ENCODE measurements at places on chromosomes 11 and 22.

DNA sequence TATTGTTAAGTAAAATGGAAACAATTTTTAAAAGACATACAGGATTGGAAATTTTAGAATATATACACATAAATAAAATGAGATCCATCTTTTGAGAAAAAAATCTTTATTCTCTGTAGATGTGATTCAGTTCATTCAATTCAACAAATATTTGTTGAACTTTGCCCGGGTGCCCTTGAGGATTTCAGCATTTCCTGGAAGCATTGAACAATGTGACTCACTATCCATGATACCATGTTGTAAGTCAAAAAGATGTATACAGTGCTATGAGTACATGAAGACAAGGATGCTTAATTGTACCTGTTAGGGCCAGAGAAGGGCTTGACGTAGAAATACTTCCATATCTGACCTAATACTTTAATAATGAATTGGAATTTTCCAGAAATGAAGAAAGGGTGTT lies 353.7 kb downstream of the METTL15 start:
- DNase-seq, result no peak

- DNase-seq, result no peak
Observed at GRCh38 chr22:18058371-18059093, 19.3 kb upstream of the PEX26 start.

DNA sequence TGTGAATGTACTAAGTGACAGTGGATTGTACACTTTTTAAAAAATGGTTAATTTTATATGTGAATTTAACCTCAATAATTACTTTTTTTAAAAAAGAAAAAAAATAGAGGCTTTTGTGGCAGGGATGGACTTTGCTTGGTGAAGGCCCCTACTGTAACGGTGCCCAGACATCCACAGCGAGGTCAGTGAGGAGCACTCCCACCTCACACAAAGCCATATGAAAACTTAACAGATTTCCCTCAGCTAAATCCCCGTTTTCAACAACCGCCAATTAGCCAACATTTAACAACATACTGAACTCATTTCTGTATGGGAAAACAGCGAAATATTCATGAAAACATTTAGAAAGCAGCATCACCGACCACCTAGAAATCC lies 642 bp upstream of the C11orf58 start:
- no peak for DNase-seq

GRCh38 chr22:35589071-35589755 lies 27.9 kb downstream of the MB start:
- peak; percentile 71 for DNase-seq

DNA sequence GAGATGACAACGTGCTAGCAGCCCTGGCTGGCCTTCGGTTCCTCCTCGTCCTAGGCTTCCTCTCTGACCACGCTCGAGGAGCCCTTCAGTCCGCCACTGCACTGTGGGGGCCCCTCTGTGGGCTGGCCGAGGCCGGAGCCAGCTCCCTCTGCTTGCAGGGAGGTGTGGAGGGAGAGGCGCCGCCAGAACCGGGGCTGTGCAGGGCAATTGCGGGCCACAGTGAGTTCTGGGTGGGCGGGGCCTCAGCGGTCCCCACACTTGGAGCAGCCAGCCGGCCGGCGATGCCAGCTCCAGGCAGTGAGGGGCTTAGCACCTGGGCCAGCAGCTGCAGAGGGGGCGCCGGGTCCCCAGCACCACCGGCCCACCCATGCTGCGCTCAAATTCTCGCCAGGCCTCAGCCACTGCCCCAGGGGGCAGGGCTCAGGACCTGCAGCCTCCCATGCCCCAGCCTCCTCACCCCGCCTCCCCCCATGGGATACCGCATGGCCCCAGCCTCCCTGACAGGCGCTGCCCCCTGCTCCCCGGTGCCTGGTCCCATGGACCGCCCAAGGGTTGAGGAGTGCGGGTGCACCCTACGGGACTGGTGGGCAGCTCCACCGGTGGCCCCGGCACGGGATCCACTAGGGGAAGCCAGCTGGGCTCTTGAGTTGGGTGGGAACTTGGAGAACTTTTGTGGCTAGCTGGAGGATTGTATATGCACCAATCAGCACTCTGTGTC lies 399.4 kb downstream of the LUZP2 start:
- DNase-seq, result no peak

DNA sequence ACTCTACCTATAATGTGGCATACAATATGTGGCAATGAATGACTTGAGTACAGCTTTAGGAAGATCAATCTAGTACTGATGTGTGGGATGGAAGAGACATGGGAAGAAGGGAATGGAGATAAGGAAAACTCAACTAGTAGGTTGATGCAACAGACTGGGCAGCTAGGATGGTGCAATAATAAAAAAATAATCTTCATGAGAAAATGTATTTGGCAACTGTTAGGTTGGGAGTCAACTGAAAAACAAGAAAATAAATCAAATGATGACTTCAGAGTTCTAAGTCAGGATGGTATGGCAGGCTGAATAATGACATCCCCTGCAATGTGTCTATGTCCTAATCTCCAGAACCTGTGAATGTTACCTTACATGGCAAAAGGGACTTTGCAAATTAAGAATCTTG lies 236.8 kb upstream of the PITPNB start:
- DNase-seq, result no peak

DNA sequence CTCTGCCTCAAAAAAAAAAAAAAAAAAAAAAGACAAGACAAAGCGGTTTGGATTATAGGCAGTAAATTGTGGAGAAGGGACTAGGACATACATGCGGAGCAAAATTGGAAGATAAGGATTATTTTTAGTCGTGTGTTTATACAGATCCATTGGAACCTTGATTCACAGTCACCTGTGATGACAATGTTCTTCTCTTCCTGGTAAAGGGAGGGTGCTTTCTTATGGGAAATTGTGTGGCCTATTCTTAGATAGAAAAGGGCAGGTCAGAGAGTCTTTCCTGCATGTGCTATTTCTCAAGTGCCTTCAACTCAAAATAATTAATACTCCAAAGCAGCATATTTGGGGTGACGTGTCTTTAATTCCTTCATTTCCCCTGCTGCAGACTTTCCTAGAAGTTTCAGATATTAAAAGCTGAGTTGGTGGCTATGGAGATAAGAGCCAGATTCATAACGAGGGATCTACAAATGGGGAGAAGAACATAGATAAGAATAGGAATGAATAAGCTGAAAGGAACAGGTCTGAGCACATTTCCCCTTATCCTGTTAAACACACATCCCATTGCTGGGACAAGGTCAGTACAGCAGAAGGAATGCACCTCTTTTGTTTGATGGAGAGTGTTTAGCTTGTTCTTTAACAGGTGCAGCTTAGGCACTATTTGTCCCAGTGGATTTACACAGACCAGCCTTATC lies 22.5 kb downstream of the GSTT2B start:
- DNase-seq, result no peak

GRCh38 chr11:129825380-129825779 lies 9.7 kb downstream of the TMEM45B start:
- no peak for DNase-seq

- DNase-seq, result no peak
Observed at GRCh38 chr11:106691807-106692365, 326.4 kb downstream of the GUCY1A2 start.

DNA sequence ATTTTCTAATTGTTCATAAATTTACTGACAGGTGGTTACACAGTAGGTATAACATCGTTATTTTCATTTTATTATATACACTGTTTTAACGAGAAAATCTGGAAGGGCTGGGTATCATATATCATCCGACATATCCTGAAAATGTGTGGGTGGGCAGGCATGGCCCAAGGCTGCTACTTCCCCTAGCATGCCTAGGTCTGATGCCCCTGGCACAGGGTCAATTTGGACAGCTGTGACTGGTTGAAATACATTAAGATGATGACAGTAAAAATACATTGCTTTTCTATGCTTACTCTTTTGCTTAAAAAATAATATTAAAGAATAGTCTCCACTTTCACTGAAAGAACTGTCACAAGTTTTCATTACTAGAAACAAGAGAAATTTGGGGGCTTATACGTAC lies 908.8 kb downstream of the OPCML start:
- no peak for DNase-seq

DNA sequence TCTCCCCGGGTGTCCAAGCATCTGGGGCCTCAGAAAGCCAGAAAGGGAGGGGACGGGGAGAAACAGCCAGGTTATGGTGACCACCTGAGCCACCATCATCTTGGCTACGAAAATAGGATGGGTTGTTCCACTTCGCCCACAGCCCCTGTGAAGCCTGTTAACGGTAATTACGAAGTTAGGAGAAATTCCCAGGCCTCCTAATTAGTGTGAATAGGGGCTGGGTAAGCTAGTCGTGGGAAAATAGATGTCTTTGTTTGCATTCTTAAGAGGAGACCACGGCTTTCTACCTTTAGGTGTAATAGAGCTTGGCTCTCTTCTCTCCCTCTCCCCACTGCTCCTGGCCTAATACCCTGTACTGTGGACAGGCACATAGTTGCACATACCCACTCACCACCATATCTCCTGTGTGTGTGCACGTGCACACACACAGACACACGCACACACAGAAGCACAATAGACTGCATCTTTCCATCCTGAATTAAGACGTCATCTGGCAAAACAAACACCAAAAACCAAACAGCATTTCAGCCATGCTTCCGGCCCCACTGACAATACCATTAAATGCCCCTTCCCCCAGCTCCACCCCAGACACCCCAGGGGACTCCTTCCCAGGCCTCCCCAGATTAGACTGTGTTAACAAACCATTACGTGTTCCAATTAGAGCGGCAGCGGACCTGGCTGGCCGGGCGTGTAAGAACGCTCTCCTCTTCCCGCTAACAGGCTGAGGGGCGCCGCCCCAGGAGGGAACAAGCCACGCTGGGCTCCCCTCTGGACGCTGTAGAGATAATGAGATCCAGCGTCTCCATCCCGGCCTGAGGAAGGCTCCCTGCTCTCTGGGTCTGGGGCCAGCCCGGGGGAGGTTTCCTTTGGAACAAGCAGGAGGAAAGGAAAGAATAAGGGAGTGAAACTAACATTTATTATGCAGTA lies 72.8 kb downstream of the TP53I11 start:
- DNase-seq, result no peak

DNA sequence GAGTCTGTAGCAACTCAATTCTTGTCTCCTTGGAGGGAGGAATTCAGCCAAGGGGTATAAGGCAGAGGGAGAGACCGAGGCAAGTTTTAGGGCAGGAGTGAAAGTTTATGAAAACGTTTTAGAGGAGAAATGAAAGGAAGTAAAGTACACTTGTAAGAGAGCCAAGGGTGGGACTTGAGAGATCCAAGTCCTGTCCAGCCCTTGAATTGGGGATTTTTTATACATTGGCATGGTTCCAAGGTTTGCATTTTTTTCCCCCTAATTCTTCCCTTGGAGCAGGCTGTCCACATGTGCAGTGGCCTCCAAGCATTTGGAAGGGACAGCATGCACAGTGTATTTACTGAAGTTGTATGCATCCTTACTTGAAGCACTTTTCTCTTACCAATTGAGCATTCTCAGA lies 192.1 kb downstream of the LUZP2 start:
- no peak for DNase-seq

GRCh38 chr22:44440224-44441160 lies 57.5 kb downstream of the RTL6 start:
- no peak for DNase-seq

DNA sequence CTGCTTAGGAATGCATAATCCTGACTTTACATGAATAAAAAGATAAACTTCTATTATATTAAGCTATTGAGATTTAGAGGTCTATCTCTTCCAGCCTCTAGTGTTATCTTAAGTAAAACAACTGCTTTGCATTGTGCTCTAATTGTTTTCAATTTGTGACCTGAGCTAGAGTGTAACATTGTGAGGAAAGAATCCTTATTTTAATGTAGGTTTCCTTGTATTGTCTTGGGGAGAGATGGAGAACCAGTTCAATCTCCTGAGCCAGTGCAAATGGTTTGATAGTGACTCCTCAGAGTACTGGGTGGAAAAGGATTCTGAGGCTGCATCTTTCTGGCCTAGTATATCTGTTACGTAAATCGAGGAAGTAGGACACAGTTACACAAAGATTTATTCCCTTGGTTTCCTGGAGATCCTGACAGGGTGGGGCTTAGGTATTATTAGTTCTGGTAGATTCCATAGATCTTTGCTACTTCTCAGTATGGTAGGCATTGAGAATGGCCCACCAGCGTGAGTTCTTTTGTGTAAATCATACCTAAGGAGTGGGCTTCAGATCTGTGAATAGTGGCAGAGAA lies 683.5 kb upstream of the CCDC179 start:
- DNase-seq, result no peak

GRCh38 chr22:30261134-30261533 lies 5.5 kb downstream of the OSM start:
- no peak for DNase-seq

- no peak for DNase-seq
Observed at GRCh38 chr11:74282914-74283371, 28.5 kb downstream of the P4HA3 start.

GRCh38 chr11:11215944-11216343 lies 137.1 kb downstream of the CSNK2A3 start:
- DNase-seq, result no peak

GRCh38 chr11:43234881-43235280 lies 76.9 kb upstream of the API5 start:
- DNase-seq, result no peak

- DNase-seq, result no peak
Observed at GRCh38 chr11:107139396-107139795, 121.1 kb upstream of the GUCY1A2 start.

DNA sequence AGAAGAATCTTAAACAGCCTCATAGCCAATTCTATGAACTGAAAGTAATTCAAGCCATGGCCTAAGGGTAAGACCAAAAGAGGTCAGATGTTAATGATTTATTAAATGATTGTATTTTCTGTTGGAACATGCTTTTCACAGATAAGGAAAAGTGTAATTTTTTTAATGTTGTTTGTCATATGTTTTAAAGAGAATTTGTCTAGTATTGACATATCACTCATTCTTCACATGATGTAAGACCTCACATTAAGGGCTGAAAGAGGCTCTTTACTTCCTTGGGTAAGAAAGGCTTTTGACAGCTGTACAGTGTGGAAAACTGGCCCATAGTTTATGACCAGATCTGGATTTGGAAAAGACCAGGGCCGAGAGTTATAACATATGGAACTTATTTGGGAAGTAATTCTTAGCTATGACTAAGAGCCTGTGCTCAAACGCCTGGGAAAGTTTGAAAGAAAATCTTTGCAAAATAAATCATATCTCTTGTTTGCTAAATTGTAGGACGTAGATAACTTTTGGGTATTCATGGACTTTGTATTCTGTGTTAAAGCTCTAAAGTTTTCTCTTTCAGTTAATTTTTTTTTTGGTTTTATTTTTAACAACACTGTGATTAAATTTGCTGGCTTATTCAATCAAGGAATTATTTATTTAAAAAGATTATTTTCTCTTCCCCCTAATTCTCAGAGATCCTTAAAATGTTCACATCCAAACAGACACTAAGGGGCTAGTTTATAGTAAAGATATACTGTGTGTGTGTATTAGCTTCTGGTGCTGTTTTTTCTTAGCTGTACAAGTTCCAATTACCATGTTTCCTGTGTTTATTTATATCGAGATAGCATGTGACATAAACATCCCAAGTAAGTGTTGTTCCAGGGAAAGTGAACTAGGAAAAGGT lies 162.2 kb downstream of the ARHGAP42 start:
- no peak for DNase-seq

DNA sequence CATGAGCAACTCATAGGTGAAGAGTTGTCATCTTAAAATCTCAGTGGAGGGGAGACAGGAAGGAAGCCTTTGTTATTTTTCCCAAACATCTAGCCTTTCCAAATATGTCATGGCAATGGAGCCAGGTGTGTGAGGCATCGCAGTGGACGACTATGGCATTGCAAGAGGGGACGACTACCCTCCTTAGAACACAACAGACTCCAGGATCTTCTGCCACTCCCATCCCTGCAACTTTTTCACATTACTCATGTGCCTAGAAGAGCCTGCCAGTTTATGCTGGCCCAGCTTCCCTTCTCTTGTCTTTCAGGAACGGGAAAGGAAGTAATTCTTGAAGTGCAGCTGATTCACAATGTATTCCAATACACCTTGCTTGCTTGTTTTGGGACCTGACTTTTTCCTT lies 1008.4 kb downstream of the OPCML start:
- no peak for DNase-seq
